GM20000 (cell line): ENCODE measurements at places on chromosomes 16 and 17.

GRCh38 chr17:66791347-66791746 lies 43.6 kb upstream of the CACNG5 start:
- no peak for DNase-seq

GRCh38 chr16:19307587-19308241 lies 22.2 kb downstream of the CLEC19A start:
- no peak for DNase-seq

DNA sequence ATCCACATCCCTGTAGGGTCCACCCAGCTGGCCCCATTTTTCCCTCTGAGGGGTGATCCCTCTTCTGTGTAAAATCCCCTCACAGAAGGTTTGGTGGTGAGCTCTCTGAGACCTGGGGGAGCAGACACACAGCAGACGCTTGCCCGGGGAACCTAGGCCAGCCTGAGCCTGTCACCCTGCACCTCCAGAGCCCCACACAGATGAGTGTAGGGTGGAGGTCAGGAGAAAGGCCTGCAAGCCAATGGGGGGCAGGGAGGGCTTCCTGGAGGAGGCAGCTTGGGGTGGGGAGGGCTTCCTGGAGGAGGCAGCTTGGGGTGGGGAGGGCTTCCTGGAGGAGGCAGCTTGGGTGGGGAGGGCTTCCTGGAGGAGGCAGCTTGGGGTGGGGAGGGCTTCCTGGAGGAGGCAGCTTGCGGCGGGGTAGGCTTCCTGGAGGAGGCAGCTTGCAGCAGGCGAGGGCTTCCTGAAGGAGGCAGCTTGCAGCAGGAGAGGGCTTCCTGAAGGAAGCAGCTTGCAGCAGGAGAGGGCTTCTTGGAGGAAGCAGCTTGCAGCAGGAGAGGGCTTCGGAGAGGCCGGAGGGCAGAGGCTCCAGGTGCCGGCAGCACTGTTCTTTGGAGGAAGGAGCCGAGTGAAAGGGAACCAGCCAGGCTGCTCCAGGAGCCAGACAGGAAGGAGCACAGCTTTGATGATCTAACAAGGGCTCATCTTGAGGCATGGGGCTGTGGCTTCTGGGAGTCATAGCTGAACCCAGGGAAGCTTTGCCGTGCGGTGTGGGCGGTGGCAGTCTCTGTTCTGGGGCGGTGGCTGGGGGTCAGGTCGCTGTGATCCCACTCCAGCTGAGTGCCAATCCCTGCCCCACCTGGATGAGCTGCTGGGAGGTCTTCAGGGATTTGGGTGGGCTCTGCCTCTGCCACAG lies 83.7 kb upstream of the ZNF469 start:
- DNase-seq, result no peak

DNA sequence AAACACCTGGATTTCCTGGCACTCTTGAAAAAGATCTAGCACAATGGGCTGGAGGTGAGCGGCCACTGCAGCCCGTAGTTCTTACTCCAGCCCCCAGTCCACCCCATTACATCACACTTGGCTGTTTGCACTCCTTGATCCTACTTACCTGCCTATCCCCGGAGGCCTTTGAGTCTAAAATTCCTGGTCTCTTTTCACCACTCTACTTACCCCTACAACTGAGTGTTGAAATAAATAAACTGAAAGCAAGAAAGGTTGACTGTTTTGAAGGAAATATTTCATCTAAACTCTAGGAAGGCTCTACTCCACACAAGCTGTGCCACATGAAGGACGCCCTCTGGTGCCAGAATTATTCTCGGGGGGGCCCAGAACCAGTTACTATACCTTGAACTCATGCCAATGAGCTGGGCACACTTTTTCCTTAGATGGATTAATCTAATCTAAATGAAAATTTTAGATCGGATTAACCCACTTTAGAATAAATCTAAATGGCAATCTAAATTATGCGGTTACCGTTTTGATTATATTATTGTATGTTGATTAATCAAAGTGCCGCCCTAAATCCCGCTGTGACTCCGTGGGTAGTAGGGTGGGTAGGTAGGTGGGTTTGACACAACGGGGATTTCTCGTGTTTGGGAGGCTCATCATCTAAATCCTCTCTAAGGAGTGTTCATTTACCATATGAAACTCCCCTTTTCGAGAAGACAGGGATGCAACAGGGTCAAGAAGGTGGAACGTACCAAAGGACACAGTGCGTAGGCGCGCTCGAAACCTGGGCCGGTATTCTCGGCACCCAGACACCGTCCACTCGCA lies 651 bp upstream of the EIF1 start:
- DNase-seq, result no peak
